Kidney (tissue), 22 donors: ENCODE measurements at places on chromosomes 3 and 15. TPM values are rescaled to one million over a fixed set of nuclear protein-coding genes. Genes with fewer than 3 reads are reported as not detected.

CAND2 gene
- polyA plus RNA-seq, result 3.9 TPM

LEKR1 gene
- 1.8 TPM for polyA plus RNA-seq

DNA sequence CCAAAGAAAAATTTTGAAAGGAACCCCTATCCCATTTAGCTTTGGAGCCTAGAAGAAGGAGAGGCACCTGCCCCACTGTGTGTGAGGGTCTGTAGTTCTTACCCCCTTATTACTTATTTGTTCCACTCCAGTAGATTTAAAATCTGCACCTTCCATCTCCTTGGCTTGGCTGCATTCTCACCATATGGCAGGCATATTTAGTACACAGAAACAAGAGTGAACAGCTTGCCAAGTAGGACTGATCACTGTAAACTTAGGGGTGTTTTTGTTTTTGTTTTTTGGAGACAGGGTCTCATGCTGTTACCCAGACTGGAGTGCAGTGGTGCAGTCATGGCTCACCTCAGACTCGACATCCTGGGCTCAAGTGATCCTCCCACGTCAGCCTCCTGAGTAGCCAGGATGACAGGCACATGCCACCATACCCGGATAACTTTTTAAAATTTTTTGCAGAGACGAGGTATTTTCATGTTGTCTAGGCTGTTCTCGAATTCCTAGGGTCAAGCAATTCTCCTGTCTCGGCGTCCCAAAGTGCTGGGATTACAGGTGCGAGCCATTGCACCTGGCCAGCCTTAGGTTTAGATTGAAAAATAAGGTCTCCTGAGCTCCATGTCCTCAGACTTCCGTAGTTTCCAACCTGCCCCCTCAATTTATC, 14.1 kb upstream of the ANXA2 start:
- DNase-seq, result no peak

- no peak for DNase-seq
Measured at GRCh38 chr15:92914768-92915221, 14.7 kb downstream of the CHD2 start.
